OCI-M1 (cell line): ENCODE measurements at places on chromosomes 2 and 18.
A peak's percentile ranks its signal among the peaks of the same experiment; 100 is the strongest.

- peak; percentile 69 for DNase-seq
Measured at GRCh38 chr2:190649798-190650390, 1.0 kb downstream of the NAB1 start.

- no peak for DNase-seq
Measured at GRCh38 chr2:72457801-72458516, 310.3 kb upstream of the CYP26B1 start.

GRCh38 chr2:8334866-8335325 lies 347.0 kb upstream of the ID2 start:
- DNase-seq: no peak

GRCh38 chr2:23564615-23564960 lies 179.6 kb downstream of the KLHL29 start:
- DNase-seq: no peak

GRCh38 chr2:168858146-168858545 lies 32.1 kb downstream of the SPC25 start:
- no peak for DNase-seq
